ENCODE measurements at places on chromosomes 6 and 20. TPM values are rescaled to one million over a fixed set of nuclear protein-coding genes. Genes with fewer than 3 reads are reported as not detected.

DNA sequence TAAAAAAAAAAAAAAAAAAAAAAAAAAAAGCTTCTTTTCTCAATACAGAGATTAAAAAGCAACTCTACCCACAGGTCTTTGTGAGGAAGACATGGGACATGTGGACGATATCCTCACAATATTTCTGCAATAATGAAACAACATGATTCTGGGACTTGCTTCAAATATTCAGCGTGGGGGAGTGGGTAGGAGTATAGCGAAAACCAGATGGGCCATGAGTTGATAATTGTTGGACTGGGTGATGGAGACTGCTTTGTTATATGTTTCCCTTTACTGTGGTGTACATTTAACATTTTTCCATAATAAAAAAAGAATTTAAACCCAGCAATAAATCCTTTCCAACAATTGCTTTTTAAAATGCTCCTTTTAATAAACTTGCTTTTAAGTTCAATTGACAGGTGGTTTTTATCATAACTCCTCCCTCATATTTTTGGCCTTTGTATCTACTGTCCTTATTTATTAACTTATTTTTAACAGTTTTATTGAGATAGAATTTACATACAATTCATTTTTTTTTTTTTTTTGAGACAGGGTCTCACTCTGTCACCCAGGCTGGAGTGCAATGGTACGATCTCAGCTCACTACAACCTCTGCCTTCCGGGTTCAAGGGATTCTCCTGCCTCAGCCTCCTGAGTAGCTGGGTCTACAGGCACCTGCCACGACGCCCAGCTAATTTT, 40.4 kb upstream of the ARFGEF2 start:
- H3K27me3 ChIP-seq, result no peaks in the 10 kb centered on the region
- no peak for DNase-seq
- H3K36me3 ChIP-seq, result no peaks in the 10 kb centered on the region
- H3K4me3 ChIP-seq, result no peak overlapping the region
- no peaks in the 10 kb centered on the region for H3K4me1 ChIP-seq

DNA sequence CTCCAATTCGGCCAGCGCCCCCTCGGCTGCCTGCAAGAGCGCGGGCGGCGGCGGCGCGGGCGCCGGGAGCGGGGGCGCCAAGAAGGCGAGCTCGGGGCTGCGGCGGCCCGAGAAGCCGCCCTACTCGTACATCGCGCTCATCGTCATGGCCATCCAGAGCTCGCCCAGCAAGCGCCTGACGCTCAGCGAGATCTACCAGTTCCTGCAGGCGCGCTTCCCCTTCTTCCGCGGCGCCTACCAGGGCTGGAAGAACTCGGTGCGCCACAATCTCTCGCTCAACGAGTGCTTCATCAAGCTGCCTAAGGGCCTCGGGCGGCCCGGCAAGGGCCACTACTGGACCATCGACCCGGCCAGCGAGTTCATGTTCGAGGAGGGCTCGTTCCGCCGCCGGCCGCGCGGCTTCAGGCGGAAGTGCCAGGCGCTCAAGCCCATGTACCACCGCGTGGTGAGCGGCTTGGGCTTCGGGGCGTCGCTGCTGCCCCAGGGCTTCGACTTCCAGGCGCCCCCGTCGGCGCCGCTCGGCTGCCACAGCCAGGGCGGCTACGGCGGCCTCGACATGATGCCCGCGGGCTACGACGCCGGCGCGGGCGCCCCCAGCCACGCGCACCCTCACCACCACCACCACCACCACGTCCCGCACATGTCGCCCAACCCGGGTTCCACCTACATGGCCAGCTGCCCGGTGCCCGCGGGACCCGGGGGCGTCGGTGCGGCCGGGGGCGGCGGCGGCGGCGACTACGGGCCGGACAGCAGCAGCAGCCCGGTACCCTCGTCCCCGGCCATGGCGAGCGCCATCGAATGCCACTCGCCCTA, 963 bp downstream of the FOXF2 start:
- H3K27me3 ChIP-seq, result no peaks in the 10 kb centered on the region
- H3K4me3 ChIP-seq, result peak overlapping the region; percentile 77
- peaks cover 28% of the 10 kb centered on the region for H3K4me1 ChIP-seq
- peak overlapping the region; percentile 92 for H3K27ac ChIP-seq
- no peak for DNase-seq

GRCh38 chr20:53617791-53618489, 24.3 kb upstream of the ZNF217 start:
- no peak overlapping the region for H3K27ac ChIP-seq
- DNase-seq, result no peak
- no peak overlapping the region for H3K4me3 ChIP-seq

DNA sequence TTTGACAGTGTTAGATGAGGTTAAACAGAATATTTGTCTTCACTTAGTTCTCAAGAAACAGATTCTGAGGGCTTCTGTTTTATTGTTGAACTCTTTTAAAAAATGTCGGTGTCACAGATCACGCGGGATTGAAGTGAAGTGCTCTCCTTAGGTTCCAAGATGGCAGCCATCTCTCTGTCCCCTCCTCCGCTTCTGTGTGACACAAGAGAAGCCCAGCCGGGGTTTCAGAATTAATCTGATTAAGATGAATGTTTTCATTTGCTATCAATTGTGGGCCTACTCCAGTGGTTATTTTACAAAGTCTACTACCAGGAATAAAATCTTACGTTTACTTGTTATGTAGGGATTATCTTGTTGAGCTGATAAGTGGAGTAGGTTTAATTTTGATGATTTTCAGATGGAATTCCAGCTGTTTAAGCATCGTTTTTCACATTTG, 10.9 kb downstream of the HIVEP1 start:
- H3K27ac ChIP-seq, result peak overlapping the region; percentile 2
- no peak overlapping the region for H3K4me3 ChIP-seq
- H3K36me3 ChIP-seq, result peaks cover 15% of the 10 kb centered on the region
- no peak for DNase-seq

The KHDRBS2 gene
- 1.7 TPM for total RNA-seq

All from esophagus muscularis mucosa (tissue), 4 donors.